ENCODE measurements at places on chromosomes 13 and 19.
A peak's percentile ranks its signal among the peaks of the same experiment; 100 is the strongest.

DNA sequence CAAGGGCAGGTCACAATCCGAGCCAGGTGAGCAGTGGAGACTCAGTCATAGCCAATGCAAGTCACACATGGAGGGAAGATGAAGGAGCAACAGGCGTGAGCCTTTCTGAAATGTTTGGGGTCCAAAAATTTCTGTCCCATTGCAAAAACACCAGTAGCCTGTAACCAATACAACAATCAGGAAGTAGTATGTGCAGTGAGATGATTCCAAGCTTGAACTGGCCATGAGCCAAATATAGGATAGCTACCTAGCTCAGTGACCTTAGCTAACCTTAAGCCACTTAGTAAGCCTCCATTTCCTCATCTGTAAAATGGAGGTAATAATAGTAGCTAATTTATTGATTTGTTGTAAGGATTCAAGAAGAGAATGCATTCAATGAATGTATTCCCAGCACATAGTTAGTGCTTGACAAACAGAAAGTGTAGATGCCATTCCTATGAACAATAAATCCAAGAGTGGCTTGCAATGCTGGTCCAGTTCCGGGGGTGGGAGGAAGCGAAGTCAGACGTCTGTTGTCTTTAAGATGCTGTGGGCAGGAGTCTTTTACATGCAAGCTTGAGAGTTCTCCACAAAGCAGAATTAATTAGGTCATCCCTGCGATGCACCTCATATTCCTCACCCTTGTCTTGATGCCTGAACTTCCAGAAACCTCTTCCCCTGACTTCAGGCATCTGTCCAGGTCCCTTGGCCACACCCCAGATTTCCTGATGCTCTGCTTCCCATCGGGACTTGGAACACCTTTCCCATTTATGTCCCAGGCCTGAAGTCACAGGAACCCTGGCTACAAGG lies 195.7 kb upstream of the UBL3 start:
- DNase-seq: peak; percentile 14

DNA sequence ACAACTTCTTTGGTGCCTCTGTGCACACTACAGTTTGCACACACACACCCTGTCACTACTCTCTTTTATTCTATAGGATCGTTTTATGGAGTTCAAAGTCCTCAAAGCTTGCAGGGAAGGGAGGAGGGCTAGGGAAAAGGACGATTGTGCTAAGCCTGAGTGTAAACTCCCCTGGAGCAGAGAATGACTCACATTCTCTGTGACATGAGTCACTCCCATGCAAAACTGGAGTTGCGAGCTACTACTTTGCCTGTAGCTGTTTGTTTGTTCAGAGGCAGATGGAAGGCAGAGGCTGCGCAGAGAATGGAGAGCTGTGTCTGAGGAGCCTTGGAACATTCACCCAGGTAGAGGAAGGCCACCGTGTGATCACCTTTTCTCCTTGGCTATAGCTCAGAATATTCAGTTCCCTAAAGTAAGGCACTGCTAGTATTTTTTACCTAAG lies 80.5 kb upstream of the MBNL2 start:
- DNase-seq: peak; percentile 89

GRCh38 chr13:24668955-24669582 lies 11.1 kb upstream of the ATP12A start:
- DNase-seq: no peak

GRCh38 chr13:107838588-107839161 lies 376.7 kb downstream of the LIG4 start:
- DNase-seq: no peak

- no peak for DNase-seq
Observed at GRCh38 chr13:98938801-98939200, 39.1 kb downstream of the DOCK9 start.

GRCh38 chr19:47663435-47663910 lies 49.7 kb upstream of the EHD2 start:
- peak; percentile 95 for DNase-seq

- peak; percentile 92 for DNase-seq
Observed at GRCh38 chr19:3403489-3404323, 37.3 kb downstream of the NFIC start.

GRCh38 chr19:5592531-5593342 lies 25.0 kb upstream of the TINCR start:
- DNase-seq: no peak

DNA sequence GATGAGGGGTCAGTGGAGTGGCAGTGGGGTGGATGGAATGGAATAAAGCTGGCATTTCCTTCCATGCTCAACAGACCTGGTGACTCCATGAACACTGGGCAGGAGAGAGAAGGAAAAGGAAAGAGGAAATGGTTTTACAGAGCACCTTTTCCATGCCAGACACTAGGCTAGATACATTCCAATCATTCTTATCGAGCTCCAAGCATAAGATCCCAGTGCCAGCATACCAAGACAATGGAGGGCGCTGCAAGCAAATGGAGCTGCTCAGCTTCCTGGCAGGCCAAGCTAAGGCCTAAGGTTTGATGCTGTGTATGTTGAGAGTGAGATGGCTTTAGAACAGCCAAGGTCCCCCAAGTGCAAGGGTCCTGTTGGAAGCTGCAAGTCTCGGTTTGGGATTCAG lies 113.2 kb downstream of the HSPH1 start:
- DNase-seq: peak; percentile 18

- DNase-seq: no peak
Observed at GRCh38 chr19:27679399-27679798, 1533.6 kb downstream of the UQCRFS1 start.

- DNase-seq: peak; percentile 97
Observed at GRCh38 chr19:2491130-2491801, 15.3 kb downstream of the GADD45B start.

DNA sequence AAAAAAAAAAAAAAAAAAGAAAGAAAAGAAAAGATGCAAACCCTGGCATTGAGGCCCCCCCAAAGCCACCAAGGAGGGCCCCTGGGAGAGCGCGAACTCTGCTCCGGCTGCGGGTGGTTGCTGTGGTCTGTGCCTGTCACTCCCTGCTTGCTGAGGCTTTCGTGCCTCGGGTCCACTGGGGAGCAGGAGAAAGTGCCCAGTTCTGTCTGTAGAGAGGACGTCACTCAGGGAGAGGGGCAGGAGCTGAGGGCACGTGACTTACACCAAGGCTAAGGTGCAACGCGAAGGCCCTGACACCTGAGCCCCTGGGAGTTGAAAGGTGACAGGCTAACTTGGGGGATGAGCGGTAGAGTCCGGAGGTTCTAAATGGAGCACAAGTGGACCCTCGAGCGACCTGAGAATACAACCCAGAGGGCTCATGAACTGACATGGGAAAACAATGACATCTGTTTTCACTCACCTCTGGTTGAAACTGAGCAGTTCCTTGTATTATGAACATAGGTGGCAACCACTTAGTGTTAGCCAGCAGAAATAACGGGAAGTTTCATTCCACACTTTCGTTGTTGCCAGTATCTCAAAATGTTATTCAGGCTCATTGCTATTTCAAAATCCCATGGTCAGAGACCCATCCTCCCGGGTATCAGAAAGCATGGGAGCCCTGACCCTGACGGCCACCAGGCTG lies 69.2 kb upstream of the TM9SF2 start:
- DNase-seq: no peak

DNA sequence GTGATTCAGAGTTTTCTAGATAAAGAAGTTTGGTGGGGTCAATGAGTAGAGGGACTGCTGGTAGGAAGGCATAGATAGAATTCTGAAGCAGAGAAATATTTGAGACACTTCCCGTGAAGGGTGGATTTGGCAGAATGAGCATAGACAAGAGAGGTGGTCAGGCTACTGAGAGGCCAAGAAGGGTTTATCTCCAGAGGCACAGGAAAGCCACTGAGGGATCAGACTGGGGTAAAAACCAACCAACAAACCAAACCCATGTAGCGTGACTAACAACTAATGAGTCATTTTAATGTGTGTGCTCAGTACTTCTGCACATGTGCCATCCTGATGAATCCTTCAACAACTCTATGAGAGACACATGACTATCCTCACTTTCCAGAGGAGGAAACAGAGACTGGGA lies 60.0 kb upstream of the SERP2 start:
- peak; percentile 90 for DNase-seq

DNA sequence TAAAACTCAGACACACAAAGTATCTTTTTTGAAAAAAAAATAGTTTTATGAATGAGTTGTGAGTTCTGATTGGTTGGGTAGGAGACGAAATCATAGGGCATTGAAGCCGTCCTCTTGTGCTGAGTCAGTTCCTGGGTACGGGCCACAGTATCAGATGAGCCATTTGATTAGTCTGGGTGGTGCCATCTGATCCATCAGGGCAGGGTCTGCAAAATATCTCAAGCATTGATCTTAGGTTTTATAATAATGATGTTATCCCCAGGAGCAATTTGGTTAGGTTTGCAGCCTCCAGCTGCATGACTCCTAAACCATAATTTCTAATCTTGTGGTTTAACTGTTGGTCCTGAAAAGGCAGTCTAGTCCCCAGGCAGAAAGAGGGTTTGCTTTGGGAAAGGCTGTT lies 1310.6 kb downstream of the SLITRK1 start:
- DNase-seq: no peak

- DNase-seq: peak; percentile 89
Observed at GRCh38 chr19:6030214-6030507, 52.2 kb upstream of the RANBP3 start.

DNA sequence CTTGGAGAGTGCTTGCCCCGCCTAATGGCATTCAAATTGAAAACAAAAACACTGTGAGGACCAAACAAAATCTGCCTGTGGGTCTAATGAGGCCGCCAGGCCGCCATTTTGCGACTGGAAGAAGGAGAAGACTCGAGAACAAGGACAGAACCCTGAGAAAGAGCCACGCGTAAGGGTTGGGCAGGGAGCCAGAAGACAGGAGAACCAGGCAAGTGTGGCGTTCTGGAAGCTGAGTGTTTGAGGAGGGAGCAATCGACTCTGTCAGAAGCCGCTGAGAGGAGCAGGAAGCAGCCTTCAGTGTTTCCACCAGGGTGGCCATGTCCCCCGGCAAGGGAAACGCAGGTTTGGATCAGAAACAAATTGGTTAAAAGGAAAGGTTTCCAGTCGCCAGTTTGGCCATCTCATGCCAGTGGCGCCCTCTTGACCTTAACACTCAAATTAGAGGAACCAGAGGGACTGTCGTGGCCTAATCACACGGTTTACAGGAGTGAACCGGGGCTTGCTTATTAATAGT lies 10.2 kb upstream of the PTOV1 start:
- DNase-seq: no peak

GRCh38 chr19:5498830-5499550 lies 43.8 kb downstream of the ZNRF4 start:
- no peak for DNase-seq

GRCh38 chr13:49220036-49220855 lies at the start of gene MLNR:
Gene MLNR, plus strand, starts transcription at chr13:49220338. Its CDS starts 0 bp downstream, at chr13:49220338.
- DNase-seq: peak; percentile 32

DNA sequence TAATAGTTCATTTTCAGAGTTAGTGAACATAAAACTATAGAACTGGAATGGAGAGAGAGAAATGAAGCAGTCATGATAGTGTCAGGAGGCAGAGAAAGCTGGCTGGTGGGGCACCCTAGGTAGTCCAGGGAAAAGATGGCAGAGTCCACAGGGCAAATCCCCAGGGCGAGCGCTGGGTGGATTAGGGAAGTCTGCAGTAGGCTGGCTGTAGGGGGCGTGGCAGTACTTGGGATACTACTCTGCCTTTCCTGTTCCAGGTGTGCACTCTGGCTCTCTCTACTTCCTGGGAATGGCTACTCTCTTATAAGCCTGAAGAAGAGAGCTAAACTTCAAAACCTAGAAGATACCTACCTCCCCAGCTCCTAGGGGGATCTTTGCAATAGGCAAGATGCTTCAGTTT lies 232.9 kb upstream of the SLC10A2 start:
- no peak for DNase-seq

DNA sequence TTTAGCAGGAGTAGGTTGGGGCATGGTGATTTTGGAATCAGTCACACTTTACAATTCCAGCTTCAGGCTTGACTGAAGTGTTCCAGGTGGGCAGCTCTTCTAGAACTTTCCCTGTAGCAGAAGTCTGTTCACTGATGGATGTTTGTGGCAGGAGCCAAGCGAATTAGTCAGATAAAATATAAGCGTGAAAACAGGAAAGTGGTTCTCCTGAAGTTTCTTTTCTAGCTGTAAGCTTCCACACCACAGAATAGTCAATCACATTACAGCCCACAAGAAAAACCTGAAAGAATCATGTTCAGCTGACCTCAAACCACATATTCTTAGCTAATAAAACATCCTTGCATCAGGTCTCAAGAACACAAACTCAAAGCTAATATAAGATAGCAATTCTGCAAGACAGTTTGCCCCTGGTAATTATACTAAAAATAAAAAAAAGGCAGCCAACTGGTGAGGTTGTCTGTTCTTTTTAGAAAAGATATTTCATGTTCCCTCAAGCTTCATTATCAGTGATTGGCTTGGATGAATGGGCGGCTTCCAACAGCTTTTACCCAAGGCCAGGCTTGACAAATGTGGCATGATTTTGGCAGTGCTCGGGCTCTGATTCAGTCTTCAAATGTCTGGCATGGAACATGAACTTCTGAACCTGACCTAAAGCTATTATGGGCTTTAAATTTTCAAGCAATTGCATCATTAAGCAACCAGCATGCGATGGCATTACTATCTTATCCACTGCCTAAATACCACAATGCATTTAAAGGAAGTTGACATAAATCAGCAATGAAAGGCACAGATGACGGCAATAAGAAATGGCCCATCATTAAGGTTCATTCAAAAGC lies 136.8 kb downstream of the DCLK1 start:
- DNase-seq: peak; percentile 91

GRCh38 chr13:111978546-111978945 lies 88.4 kb upstream of the SOX1 start:
- no peak for DNase-seq

- peak; percentile 83 for DNase-seq
Observed at GRCh38 chr13:95494082-95494681, 58.3 kb upstream of the CLDN10 start.

- peak; percentile 27 for DNase-seq
Observed at GRCh38 chr19:23071147-23071511, 45.7 kb upstream of the ZNF730 start.

GRCh38 chr19:43684326-43684725 lies 14.4 kb upstream of the PLAUR start:
- no peak for DNase-seq

- DNase-seq: peak; percentile 82
Observed at GRCh38 chr13:39952249-39953233, 297.1 kb downstream of the COG6 start.

DNA sequence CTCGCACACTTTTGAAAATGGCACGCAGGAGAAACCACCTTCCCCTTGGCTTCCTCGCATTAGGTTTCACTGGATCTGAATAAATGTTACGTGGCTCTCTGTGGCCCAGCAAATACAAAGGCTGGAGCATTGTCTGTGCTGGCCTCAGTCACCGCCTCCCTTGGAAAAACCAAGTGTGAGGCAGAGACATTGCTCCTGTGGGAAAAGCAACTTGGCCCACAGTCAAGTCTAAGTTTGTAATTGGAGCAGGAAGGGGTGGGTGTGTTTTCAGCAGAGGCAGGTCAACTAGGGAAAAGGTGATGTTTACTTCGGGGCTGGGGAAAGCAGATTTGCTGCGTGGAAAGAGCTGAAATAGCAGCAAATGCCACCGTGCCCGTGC lies 101.6 kb downstream of the IRS2 start:
- DNase-seq: peak; percentile 81

GRCh38 chr19:55132453-55133129 lies 15.2 kb upstream of the PPP1R12C start:
- DNase-seq: no peak

GRCh38 chr13:111360452-111360851 lies 40.0 kb downstream of the TEX29 start:
- DNase-seq: no peak

GRCh38 chr19:6886277-6886897 lies 992 bp upstream of the ADGRE1 start:
- DNase-seq: no peak
